ENCODE measurements at places on chromosomes 1 and 21.

GRCh38 chr21:29078869-29079767, 5.7 kb upstream of the CCT8 start:
- no peak for DNase-seq

DNA sequence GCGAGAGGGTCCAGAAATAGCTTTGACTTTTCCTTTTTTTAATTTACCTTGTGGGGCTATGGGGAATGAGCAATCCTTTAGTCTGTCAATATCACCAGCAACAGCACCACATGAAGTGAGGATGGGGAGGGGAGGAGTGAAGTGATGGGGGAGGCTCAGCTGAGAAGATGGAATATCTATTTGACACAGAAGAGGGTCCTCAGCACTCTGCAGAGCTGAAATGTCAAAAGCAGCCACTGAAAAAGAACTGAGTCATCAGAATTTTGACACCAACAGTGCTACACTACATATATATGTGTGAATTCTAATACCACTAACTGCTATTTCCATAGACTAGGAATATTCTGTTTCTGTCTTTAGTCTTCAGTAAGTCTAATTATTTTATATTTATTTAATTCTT, 427.0 kb upstream of the PBX1 start:
- DNase-seq = no peak

GRCh38 chr1:43267291-43267805, 2.4 kb upstream of the TMEM125 start:
- no peak for DNase-seq

DNA sequence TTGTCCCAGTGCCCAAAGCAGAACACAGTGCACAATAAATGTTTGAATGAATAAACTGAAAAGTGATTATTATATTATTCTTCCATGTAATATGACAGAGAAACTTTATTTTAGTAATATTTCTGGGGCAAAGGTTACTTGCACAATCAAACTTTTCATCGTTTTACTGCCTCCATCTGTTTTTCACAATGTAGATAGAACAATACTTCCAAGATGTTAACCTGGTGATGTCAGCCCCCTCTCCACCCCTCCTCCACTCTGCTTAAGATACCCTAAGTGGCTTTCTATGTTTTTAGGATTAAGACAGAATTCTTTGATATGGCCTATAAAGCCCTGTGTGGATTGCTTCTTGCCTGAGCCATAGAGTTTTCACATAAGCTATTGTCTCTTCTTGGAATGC, 13.8 kb upstream of the NTMT2 start:
- no peak for DNase-seq

- no peak for DNase-seq
Observed at GRCh38 chr1:233140499-233140898, 155.0 kb downstream of the PCNX2 start.

GRCh38 chr1:207897188-207897587, 13.7 kb downstream of the CD34 start:
- no peak for DNase-seq

GRCh38 chr1:221795380-221795779, 53.5 kb upstream of the DUSP10 start:
- DNase-seq = no peak
